ENCODE measurements at places on chromosomes 1 and 21. TPM values are rescaled to one million over a fixed set of nuclear protein-coding genes. Genes with fewer than 3 reads are reported as not detected.

Gene S100A6
- total RNA-seq = 174 TPM

Gene CLCN6
- total RNA-seq = 15.2 TPM

Gene HSD17B7
- total RNA-seq = 26.7 TPM

Gene DNALI1
- not detected for total RNA-seq

Gene GJB5
- not detected for total RNA-seq

Gene ALPL
- total RNA-seq = not detected

Gene CD1E
- total RNA-seq = not detected

Gene FGR
- 0.21 TPM for total RNA-seq

Gene GPR3
- 3.3 TPM for total RNA-seq

Gene CLCA4
- not detected for total RNA-seq
